GM10248 (cell line): ENCODE measurements at places on chromosomes 7 and 10.

- DNase-seq = no peak
Measured at GRCh38 chr7:47470567-47471357, 111.1 kb downstream of the TNS3 start.

DNA sequence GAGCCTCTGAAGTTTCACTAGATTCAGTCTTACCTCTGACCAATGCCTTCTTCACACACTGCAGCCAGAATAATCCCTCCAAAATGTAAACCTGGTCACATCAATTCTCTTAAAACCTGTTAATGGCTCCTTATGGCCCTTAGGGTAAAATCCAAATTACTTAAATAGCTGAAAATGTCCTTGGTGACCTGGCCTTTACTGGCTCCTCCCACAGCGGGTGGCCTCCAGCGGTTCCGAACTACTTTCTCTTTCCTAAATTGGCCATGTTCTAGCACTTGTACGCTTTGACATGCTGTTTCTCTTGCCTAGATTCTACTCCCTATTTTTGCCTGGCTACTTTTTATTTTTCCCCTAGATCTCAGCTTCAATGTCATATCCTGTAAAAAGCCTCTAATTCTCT, 36.1 kb downstream of the AGK start:
- DNase-seq = no peak

DNA sequence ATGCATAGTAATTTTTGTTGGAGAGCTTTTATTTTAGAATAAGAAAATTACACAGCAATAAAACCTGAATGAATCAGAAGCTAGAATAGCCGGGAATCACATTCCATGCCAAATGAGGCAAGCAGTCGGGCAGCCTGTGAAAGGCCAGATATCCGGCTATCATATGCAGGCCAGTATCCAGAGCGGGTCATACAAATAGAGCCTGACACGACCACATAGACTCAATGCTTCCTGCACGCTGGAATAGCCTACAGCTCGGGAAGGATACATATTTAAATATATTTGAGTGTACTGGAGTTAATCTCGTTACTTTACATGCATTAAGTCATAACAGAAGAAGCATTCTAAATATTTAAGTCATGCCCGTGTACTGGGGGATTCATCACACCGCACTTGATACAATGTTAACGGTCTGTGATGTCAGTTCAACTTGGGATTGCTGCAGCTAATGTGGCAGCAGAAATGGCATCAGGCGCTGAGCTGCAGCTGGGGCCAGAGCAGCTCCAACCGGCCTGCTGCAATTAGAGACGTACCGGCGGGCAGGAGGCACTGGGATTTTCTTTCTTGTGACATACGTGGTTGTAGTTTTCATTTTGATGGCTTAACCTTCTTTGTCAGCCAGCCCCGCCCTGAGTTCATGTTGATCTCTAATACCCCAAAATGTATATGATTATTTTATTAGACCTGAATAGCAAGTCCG, 112.0 kb downstream of the EBF3 start:
- no peak for DNase-seq

- no peak for DNase-seq
Measured at GRCh38 chr10:19728376-19728775, 87.9 kb upstream of the PLXDC2 start.

GRCh38 chr10:78059906-78060702, 26.4 kb downstream of the RPS24 start:
- no peak for DNase-seq

DNA sequence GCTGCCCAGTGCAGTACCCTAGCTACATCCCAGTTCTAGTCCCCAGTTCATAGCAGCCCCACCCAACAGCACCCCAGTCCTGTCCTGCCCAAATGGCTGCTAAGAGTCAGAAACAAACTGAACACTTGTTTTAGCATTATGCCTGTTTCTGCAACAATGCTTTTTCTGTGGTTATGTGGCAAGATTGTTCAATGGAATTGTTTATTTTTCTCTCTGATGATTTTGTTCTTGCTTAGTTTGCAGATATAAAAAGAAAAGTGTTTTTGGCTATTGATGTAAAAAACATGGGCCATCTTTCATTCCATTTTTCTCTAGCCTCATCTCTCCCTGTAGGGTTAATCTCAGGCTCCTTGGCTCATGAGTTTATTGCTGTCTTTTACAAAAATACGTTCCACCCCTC, 42.5 kb downstream of the LRRC4 start:
- no peak for DNase-seq

DNA sequence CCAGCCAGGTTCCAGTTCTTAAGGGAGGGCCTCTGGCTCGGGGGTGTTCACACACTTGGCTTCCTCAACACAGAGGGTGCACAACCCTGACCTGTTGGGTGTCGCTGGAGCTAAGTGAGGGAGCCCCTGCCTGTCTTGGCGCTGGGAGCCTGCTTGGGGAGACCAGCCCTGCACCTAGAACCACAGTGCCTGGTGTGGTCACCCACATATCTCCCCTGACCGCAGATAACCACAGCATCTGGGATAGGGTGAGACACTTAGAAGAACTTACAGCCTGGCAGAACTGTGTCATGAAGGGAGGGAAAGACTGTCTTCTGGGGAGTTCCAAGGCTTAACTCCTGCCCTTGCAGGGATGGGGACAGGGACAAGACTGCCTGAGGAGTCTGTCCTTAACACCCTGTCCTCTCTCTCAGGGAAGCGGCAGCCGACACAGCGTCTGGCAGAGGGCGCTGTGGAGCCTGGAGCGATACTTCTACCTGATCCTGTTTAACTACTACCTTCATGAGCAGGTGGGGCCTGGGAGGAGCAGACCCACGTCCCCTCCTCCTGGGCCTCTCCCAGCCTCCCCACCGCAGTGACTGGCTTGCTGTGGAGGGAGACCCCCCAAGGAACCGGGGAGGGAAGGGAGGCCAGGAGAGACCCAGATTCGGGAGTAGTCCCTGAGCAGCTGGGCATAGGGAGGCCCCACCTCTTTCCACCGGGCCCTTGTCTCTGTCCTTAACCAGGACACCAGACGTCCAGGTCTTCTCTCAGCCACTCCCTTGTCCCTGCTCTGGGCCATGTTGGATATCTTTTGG, 59.0 kb downstream of the PALD1 start:
- DNase-seq = no peak

DNA sequence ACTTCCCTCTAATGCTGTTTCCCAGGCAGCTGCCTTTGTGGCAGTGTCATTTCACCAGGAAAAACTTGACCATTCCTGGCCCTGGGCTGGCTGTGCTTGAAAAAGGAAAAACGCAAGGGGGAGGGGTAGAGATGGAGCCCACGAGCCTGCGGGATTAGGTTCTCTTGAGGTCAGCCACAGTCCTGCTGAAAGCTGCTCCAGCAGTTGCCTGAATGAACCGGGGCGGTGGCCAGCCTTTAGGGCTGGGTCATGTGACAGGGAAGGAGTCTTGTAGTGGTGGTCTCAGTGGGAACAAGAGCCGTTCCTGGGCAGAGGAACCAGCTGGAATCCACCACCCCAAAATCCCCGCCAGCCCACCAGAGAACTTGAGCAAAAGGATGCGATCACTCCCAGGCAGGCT, 51.2 kb upstream of the LRRC4 start:
- no peak for DNase-seq

GRCh38 chr7:18450019-18450418, 45.5 kb upstream of the HDAC9 start:
- no peak for DNase-seq

DNA sequence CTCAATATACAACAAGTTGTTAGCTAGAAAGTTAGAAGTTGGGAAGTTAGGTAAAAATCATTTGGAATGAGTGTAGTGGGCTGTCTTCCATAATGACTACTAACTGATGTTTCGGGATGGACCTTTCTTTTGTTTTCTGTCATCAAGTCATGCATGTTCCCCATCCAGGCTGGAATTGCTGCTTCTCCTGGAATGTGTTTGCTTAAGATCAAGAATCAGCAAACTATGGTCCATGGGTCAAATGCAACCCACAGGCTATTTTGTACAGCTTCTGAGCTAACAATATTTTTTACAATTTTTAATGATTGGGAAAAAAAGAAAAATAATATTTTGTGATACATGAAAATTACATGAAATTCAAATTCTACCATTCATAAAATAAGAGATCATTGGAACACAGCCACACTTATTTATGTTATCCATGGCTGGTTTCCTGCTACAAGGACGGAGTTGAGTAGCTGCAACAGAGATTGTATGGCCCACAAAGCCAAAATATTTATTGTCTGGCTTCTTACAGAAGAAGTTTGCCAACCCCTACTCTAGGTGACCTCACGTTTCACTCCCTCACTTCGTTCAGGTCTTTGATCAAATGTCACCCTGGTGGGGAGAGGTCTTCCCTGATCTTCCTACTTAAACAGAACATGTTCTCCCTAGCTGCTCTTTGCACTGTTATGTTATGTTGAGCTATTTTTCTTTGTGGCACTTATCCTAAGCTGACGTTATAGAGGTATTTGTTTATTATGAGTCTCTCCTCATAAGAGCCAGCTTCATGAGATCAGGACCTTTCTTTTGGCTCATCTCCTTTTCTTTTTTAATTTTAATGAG, 127.1 kb downstream of the RALA start:
- no peak for DNase-seq

GRCh38 chr10:38605153-38605661, 511.1 kb downstream of the ZNF37A start:
- DNase-seq = no peak

DNA sequence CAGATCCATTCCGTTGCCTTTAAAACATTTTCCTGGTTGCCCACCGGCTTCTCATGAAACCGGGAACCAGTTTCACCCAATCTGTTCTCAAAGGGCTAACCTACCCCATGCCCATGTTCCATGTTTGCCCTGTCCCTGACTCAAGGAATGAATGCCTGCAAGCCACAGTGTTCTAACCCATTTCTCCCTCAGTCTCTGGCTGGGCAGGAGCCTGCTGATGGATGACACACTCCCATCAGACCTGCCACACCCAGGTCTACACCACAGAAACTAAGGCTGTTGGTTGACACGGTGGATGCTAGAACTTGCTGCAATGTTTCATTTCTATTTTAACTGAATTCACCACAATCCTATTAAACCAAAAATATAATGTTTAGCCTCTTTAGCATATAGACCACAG, 15.6 kb downstream of the CLRN3 start:
- no peak for DNase-seq

DNA sequence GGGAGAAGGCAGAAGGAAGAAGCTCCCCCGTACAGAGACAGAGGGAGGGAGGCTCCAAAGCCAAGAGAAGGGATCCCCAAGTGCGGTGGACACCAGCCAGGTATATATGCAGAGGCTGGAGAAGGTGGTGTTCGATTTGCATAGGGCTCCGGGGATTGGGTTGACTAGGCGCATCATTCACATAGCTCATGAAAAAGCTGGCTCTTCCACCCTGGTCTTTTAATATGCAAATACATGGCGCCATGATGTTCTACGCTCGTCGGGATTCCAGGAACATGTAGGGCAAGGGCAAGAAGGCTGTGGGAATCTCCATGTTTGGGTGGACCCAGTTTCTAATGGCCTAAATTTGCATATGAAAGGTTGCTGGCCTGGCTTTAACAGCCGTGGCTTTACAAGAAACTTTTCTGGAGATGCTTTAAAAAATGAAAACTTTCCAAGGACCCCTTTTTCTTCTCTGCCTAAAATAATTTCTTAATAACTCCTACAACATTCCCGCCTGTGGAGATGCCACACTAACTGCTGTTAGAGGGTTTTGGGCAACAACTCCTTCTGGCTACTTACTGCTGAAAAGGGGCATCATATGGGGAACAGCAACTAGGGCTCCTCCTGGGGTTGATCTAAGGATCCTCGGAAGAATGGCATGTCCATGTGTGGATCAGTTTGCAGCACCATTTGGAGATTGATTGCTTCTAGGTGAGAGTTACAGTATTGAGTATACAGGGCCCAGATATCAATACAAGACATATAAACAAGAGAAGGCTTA, 28.3 kb downstream of the C1GALT1 start:
- no peak for DNase-seq
